GM20000 (cell line): ENCODE measurements at places on chromosomes 2 and 18.

GRCh38 chr2:122545821-122546220 lies 790.4 kb downstream of the TSN start:
- no peak for DNase-seq

- DNase-seq: no peak
Measured at GRCh38 chr2:137535897-137536296, 428.4 kb upstream of the HNMT start.

GRCh38 chr18:10441472-10441871 lies 13.0 kb upstream of the APCDD1 start:
- no peak for DNase-seq

DNA sequence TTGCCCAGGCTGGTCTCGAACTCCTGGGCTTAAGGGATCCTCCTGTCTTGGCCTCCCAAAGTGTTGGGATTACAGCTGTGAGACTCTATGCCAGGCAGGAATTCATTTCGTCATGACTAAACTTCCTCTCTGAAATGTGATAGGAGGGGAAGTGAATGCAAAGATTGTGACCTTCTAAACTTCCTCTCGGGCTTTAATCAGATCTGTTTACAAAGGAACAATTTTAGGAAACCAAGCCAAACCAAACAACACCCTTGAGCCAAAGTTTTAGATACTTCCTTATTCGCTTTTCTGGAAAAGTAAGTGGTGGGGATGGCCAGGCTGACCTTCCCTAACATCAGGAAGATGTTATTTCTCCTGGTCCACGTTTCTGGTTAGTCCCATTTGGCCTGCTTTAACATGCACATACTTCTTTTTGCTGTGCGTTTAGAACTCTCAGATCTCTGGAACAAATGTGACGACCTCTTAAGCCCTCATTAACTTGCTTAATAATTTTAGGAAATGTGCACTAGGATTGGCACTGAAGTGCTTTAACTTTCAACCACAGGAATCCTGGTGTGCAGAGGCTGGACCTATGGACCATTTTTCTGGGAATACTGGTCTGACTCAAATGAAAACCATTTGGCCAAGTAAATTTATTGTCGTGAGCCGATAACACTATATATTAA lies 33.2 kb upstream of the YES1 start:
- no peak for DNase-seq

DNA sequence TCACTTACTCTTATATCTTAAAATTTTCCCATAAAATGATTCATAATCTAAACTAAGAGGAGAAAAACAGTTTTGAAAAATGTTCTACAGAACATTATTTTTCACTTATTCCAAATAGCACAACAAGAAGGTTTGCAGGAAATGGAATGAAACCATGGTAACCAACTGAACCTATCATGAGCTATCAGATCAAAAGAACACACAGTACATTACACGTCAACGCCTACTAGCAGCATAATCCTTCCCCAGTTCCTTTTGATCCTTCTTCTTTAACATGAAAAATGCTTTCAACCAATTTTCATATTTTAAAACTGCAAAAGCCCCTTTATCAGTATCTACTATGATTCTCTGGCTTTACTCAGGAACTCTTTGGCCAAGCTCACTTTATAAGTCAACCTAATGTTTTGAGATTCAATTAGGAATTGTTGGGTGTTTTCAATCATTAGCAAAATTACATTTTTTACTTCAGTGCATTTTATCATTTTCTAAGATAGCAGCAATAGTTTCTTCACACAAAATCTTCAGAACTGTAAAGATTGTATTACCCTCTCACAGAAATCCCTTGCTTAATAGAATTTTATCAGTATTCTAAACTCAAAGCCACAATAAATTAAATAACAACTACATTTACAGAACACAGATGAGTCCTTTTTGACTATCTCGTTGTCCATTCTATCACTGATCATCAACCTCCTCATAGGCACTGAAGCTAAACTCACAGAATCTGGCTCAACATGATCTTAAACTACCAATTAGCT lies 102.5 kb downstream of the CHN1 start:
- DNase-seq: no peak

DNA sequence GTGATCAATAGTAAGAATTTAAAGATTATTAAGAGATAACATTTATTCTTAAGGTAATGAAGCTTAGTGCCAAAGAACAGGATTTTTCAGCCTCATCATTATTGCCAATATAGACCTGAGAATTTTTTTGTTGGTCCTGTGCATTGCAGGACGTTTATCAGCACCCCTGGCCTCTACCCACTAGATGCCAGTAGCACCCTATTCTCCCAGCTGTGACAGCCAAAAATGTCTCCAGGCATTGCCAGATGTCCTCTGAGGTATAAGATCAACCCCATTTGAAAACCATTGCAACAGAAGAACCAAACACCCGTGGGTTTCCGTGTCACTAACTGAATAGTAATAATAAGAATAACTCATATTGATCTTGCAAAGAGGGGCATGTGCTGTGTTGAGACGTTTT lies 700.0 kb upstream of the SOX11 start:
- DNase-seq: no peak

DNA sequence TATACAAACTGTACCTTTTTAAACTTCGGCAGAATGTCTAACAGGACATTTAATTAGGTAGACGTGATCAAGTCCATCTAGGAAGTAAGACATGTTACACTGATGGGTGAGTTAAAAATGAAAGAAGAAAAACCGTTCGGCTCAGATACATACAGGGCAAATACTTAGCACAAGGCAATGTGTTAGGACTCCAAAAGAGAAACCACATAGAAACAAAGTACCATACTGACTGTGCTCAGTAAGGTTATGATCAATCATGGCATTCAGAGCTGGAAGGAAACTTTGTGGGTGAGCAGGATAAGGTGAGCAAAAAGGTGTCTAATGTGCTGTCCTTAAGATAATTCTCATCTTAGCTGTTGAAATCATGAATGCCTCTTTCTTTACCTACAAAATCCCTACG lies 211.9 kb downstream of the STK39 start:
- no peak for DNase-seq
